ENCODE measurements at places on chromosomes 7 and 10.

- DNase-seq, result peak; percentile 79
Measured at GRCh38 chr10:101301111-101301731, 52.7 kb upstream of the BTRC start.

- peak; percentile 13 for DNase-seq
Measured at GRCh38 chr10:124694481-124695220, 49.5 kb downstream of the FAM53B start.

GRCh38 chr7:137454246-137454724, 110.8 kb upstream of the PTN start:
- peak; percentile 10 for DNase-seq

GRCh38 chr7:129571201-129571600, 40.3 kb upstream of the NRF1 start:
- no peak for DNase-seq

DNA sequence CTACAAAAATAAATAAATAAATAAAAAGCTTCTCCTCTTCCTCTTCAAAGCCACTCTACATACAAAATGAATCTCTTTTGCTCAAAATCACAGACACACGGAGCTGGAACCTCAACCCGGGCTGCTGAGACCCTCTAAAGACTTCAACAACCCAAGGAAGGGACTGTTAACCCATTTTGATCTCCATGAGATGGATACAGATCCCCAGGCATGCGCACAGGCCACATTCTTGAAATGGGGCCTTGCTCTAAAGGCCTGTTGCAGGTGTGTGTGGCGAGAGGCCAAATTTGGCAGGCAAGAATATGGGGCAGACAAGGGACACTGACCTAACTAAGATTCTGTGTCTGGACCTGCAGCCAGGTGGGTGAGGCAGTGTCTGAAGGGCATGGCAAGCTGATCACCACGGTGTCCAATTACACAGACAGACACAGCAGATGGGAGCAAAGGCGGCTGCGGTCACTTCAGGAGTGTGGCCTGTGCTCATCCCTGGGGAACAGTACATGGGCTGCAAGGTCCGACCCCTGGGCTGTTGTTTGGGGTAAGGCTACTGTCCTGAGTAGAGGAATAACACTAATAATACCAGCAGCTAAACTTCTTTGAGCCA, 219.8 kb downstream of the HECW1 start:
- no peak for DNase-seq

GRCh38 chr10:113853578-113854012, 287 bp downstream of the DCLRE1A start:
- DNase-seq, result no peak

- no peak for DNase-seq
Measured at GRCh38 chr7:82114237-82114636, 329.3 kb downstream of the CACNA2D1 start.

- DNase-seq, result no peak
Measured at GRCh38 chr7:2687338-2687869, 598 bp upstream of the AMZ1 start.

GRCh38 chr7:11638011-11638774, 193.8 kb downstream of the THSD7A start:
- no peak for DNase-seq

DNA sequence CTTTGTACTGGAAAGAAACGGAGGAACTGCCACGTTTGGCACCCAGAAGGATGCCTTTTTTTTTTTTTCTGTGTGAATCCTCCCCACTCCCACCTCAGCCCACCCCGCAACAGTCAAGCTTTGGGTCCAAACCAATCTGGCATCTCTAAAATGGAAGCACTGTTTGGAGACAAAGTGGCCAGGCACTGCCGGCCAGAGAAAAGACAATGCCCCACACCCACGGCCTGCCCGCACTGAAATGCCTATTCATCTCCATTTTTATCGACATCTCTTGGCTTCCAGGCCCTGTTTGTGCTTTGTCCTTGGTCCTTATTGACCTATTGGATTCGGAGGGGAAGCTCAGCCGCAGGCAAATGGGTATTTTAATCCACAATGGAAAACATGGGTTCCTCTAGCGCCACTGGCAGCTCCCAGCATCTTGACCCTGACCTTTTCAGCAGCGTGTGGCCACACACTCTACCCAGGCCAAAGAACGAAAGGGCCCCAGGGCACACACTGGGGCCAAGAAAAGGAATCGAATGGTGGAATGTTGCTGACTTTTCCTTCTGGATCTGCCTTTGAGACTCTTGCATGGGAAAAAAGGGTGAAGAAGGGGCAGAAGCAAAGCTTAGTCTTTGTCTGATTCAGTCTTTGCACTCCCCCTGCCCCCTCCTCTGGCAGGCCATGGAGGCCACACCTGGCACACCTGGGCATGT, 162.6 kb upstream of the CDCA7L start:
- DNase-seq, result peak; percentile 52

DNA sequence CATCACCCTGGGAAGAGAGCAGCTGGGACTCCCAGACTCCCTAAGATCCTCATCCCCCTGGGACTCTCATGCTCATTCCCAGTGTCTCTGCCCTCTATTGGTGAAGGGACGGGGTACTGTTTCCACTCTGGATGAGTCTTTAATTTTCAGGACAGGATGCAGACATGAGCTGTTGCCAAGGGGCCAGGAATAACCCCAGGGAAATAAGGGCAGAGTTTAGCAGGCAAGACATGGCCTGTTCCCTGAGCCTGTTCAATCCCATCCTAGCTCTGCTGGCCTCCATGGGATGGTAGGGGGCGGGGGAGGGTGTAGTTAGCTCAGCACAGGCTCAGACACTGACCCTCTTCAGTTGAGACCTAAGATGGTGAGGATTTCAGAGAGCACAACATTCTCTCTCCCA, 14.0 kb downstream of the C10orf105 start:
- DNase-seq, result no peak

All from ELF-1 (cell line).